ENCODE measurements at places on chromosomes 4 and X.

GRCh38 chr4:146507632-146508031, 14.1 kb downstream of the SLC10A7 start:
- no peak for DNase-seq

GRCh38 chrX:12950851-12951594, 23.9 kb upstream of the TMSB4X start:
- DNase-seq = no peak

- no peak for DNase-seq
Measured at GRCh38 chr4:42558156-42558555, 98.7 kb downstream of the ATP8A1 start.

DNA sequence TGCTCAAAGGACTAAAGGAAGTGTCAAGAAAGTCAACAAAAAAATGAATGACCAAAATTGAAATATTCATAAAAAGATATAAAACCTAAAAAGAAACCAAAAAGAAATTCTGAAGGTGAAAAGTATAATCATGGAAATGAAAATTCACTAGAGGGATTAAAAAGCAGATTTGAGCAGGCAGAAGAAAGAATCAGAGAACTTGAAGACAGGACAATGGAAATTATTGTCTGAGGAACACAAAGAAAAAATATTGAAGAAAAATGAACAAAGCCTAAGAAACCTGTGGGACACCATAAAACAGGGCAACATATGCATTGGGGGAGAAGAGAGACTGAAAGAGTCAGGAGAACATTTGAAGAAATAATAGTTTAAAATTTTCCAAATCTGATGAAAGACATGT, 9.9 kb upstream of the SPON2 start:
- no peak for DNase-seq

GRCh38 chrX:132614297-132614696, 125.5 kb upstream of the MBNL3 start:
- DNase-seq = no peak

- DNase-seq = no peak
Measured at GRCh38 chr4:100843910-100844309, 326.1 kb upstream of the EMCN start.

DNA sequence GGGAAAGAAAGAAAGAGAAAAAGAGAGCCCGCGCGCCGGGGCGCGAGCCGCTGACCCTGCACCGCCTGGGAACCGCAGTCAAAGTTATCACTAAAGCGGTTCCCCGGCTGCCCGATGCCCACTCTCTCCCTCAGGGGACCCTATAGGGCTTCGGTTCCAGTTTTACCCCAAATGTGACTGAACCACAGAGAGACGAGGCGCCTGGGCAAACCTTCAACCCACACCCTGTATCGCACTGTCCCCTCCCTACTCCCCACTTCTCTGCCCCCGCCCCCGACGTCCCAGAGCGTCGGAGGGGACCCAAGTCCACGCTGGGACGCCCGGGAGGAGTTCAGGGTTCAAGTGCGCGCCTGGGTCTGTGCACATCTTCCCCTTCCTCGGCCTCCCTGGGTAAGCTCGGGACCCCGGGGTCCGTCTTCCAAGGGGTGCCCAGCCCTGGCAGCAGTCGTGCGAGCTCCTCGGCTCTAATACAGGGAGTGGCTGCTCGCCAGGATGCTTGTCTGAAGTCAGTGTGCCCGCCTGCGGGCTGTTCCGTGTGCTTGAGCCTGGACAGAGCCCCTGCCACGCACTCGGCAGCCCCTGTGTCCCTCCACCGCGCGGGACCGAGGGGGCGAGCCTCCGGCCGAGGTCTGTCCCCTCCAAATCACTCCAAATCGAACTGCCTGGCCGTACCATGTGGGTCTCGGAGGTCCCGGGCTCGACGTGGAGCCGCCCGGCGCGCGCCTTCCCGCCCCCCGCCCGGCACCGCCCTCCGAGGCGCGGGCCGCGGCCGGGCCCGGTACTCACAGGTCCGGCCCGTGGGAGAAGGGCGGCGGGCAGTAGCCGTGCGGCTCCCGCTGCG, 960 bp downstream of the TRPC3 start:
- no peak for DNase-seq

- no peak for DNase-seq
Measured at GRCh38 chr4:185283723-185284122, 74.3 kb downstream of the SNX25 start.

DNA sequence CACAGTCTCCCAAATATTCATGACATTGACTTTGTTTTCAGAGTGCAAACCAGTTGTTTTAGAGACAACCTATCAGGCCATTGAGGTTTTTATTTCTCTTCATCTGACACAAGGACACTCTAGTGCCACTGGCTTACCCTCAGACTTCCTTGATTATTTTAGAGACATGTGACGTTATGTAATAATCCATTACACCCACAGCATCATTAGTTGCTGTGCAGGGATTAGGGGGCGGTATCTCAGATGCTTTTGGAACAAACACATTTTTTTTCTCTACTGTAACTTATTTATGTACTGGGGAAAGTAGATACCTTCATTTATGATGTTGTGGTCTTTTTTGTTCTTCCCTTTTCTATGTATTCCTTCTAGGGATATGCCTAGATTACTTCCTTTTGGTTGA, 2293.1 kb downstream of the PCDH7 start:
- DNase-seq = no peak

DNA sequence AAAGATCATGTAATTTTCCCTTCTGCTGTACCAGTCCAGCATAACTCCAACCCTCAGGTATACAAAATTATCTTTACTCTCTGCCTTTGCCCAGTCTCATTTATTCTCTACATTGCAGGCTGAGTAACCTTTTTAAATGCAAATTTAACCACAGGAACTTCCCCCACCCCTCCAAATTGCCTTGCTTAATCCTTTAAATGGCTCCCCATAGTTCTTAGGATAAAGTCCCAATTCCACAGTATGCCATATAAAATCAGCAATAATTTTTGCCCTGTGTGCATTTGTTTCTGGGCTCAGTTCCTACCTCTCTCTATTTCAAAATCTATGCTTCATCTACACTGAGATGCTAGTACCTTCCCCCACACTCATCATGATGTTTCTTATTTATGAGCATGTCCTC, 879.7 kb downstream of the RPA4 start:
- no peak for DNase-seq

GRCh38 chr4:26870576-26871262, 10.1 kb downstream of the STIM2 start:
- no peak for DNase-seq

DNA sequence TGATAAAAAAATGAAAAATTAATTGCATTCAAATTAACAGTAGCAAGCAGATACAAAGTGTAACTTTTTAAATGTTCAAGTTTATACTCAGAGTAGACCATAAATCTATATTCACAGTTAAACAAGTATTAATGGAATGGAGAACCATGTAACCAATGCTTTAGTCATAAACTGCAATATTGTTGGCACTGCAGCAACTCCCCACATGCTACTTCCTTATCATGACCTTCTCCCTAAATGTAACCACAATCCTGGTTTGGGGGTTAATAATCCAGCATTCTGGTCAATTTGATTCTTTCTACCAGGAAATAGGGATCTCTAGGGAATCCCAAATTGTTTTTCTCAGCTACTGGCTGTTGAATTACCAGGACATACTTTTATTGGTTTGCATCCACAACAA, 223.9 kb upstream of the DCAF8L1 start:
- no peak for DNase-seq

- peak; percentile 10 for DNase-seq
Measured at GRCh38 chr4:12852338-12853307, 631.5 kb downstream of the RAB28 start.

GRCh38 chr4:158622251-158622650, 49.4 kb downstream of the C4orf46 start:
- no peak for DNase-seq

- no peak for DNase-seq
Measured at GRCh38 chr4:142572071-142572470, 274.0 kb downstream of the INPP4B start.

GRCh38 chrX:78708262-78708661, 39.3 kb upstream of the LPAR4 start:
- DNase-seq = no peak

GRCh38 chrX:101057093-101057714, 5.3 kb upstream of the TRMT2B start:
- DNase-seq = no peak

- no peak for DNase-seq
Measured at GRCh38 chr4:189498457-189498856, 442.2 kb upstream of the FRG1 start.

- DNase-seq = no peak
Measured at GRCh38 chr4:113576947-113577678, 184.4 kb downstream of the CAMK2D start.

- no peak for DNase-seq
Measured at GRCh38 chrX:30714138-30714537, 60.9 kb downstream of the GK start.

- DNase-seq = no peak
Measured at GRCh38 chr4:26299254-26299882, 21.4 kb upstream of the RBPJ start.

GRCh38 chrX:77622233-77622632, 163.8 kb downstream of the ATRX start:
- DNase-seq = no peak

DNA sequence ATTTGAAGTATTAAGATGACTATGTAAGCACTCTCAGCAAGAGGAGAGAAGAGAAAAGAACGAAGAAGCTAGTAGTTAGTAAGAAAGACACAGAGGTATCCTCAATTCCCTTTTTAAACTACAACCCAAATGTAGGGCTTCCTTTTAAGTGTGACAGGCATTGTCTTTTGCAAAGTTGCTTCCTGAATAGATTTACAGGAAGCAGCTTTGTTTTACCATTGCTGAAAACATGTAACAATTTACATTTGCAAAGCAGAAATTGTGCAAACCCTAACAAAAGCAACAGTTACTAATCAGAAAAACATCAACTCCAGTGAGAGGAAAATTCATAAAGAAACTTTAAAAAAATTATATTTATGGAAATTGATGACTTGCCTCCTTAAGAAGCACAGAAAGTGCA, 96.4 kb downstream of the FAM13A start:
- no peak for DNase-seq

- no peak for DNase-seq
Measured at GRCh38 chrX:130840345-130840744, 62.7 kb downstream of the ENOX2 start.

DNA sequence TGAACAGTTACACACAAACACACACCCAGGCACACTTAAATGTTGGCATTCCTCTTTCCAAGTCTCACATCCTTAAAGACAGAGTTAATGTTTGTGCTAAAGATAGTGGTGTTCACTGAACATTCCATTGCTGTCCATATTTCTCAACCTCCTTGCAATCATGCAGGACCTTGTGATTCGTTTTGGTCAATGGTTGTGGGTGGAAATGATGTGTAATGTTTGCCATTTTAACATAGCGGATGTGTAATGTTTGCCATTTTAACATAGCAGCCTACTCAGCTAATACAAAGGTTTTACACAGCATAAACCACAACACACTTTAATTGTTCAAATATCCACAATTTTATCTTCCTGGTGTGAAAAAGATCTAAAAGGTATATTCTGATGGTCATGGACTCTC, 93.9 kb downstream of the CEP44 start:
- DNase-seq = no peak

- DNase-seq = no peak
Measured at GRCh38 chr4:185559915-185560281, 24.6 kb upstream of the PDLIM3 start.

DNA sequence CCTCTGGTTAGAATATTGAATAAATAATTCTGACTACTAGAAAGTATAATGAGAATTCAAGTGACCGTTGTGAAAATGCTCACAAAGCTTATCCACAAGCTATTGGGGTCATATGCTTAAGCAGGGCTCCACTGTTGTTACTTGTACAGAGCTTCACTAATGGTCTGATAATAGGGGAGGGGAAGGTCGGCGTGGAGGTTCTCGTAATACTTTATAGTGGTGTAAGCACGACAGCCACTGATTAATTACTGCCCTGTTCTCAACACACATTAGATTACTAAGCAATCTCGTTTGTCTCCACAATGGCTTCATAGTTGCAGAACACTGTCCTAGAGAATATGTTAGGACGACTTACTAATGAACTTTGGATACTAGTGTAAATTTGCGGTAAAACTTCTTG, 11.6 kb downstream of the UNC5C start:
- DNase-seq = no peak

DNA sequence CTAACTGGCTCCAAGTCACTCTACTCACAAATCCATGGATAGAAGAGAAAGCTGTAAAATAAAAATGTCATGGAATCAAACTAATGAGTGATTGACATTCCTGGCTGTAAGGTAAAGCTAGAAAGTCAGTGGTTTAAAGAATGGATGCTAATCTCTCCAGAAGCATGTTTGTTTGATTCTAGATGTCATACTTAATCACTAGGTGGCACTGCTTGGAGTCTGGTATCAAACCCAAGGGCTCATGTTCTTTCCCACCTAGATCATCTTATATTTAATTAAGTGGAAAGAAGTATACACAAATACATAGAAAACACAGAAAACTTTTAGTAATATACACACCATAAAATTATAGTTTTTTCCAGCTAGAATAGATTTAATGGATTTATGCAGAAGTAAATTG, 2666.6 kb downstream of the PCDH7 start:
- DNase-seq = no peak

DNA sequence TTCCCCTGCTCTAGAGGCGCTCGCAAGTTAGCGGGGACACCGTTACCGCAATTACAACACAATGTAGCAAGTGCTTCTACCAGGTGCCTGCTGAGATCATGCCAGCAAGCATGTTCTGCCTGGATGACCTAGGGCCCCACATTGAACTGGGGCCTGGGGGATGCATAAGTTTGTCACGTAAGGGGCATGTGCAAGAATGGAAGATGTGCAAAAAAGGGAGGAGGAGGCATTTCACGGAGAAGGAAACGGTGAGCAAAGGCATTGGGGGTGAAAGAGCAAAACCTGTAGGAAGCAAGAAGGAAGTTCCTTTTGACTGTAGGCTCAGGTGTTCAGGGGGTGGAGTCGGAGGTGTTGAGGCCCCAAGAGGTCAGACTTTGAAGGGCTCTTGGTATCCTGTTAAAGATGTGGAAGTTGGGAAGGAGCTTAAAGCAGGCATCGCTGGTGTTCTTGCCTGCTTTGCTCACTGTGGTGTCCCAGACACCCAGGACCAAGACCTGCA, 602 bp upstream of the SCARB2 start:
- no peak for DNase-seq

- DNase-seq = peak; percentile 0
Measured at GRCh38 chr4:23135792-23136645, 443.3 kb downstream of the GBA3 start.
